Testis (tissue), 5 donors: ENCODE measurements at places on chromosomes 1 and 21.

DNA sequence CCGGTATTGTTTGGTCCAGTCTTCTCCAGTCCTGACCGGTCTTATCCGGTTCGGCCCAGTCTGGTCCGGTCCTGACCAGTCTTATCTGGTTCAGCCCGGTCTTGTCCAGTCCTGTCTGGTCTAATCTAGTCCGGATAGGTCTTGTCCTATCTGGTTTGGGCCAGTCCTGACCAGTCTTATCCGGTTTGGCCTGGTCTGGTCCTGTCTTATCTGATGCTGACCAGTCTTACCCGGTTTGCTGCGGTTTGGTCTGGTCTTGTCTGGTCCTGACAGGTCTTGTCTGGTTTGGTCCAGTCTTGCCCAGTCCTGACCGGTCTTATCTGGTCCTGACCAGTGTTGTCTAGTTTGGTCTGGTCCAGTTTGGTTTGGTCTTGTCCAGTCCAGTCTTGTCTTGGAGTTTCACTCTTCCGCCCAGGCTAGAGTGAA lies 30.1 kb downstream of the DHX9 start:
- peak; percentile 28 for DNase-seq

GRCh38 chr1:163970699-163971098 lies 588.3 kb upstream of the PBX1 start:
- DNase-seq, result no peak

DNA sequence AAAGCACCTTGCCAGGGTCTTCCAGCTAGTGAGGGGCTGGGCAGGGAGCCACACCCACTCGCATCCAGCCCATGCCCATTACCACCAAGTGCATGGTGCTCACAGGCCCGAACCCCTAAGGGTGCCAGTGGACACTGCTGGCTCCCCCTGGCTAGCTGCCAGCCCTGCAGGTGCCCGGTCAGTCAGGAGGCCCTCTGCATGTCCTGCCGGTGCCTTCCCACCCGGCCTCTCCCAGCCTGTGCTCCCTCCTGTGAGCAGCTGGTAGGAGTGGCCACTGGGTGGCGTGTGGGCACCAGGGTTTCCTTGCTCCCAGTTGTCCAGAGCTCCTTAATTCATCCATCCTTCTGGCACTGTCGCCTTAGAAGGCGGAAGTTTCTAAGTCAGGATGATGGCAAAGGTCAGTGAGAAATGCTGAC lies 33.4 kb downstream of the QSOX1 start:
- peak; percentile 60 for DNase-seq

DNA sequence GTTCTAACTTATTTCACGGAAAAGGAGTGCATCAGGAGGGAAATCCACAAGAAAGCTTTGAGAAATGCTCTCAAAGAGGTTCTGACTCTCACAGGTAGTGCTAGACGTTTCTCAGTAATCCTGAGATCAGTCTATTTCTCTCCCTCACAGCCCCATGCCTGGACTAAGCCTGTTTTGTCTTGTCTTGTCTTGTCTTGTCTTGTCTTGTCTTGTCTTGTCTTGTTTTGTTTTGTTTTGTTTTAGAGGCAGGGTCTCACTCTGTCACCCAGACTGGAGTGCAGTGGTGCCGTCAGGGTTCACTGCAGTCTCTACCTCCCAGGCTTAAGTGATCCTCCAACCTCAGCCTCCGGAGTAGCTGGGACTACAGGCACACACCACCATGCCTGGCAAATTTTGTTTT lies 133.3 kb upstream of the SGIP1 start:
- DNase-seq, result no peak

- no peak for DNase-seq
Observed at GRCh38 chr1:24551290-24551959, 4.5 kb upstream of the NCMAP start.

DNA sequence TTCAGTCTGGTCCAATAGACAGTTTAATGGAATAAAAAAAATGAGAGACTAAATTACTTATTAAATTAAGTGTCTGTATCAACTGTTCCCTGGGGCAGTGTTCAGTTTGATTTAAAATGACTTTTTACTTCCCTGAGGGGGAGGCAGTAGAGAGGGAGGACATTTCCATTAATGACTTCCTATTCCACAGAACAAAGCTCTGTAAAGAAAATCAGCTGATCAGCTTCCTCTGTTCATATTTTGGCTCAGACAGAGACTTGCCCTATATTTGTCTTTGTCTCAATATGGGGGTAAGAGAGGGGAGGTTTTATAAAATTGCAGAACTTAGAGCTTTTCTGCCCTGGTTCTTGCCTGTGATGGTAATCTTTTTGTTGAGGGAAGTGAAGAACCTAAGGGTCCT lies 8.4 kb downstream of the CFAP126 start:
- DNase-seq, result no peak

DNA sequence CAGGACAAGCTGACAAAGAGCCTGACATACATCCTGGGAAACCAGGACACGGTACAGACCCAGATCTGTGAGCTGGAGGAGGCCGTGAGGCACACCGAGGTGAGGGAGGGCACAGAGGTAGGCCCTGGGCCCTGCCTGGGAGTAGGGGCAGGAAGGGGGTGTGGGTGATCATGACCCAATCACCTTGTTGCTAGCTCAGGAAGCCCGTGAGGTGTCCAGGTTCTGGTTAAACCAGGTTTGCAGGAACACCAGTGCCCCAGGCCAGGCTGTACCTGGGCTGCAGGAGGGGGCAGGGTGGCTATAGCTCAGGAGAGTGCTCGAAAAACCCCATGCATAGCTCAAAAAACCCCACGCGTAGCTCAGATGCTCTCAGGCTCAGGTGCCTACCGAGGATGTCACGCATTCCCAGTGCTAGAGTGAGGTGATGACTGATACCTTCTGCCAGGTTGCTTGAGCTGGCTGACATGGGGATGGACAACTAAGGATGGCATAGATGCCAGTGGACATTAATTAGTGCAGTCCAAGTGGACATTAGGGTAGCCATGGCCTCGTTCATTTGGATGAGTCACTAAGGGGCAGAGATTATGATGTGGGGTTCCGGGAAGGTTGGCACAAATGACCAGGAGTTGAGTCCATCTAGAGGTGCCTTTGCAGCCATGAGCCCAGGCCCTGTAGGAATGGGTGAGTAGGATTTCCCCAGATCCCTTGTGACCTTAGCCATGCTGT lies 3.7 kb downstream of the TRIM46 start:
- DNase-seq, result no peak

GRCh38 chr21:33199516-33200217 lies 30.1 kb upstream of the IFNAR2 start:
- peak; percentile 93 for DNase-seq

DNA sequence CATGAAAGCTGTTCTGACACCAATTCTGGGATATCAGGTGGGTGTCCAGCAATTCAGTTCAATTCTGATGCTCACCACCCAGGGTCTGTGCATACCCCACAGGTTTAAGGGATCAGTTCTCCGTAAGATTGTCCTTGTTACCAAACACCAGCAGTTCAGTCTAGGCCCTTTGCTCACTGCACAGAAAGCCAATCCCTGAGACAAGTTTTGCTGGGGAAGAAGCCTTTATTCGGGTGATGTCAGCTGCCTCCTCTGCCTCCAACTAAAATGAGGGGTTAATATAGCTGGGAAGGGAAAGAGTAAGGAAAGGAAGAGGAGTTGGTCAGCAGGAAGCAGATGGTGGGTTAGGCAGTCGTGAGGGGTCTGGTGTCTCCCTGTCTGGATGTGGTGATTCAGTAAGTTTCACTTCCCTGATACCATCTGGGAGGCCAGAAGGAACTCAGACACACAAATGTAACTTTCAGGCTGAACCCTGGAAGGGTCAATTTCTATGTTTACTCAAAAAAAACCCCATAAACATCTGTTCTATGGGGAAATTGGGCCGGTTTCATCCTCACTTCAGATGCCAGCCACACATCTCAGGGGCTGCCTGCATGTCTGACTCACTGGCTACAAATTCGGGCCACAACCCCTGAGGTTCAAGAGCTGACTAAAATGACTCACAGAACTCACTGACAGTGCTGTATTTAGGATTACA lies 83.3 kb upstream of the PGBD5 start:
- DNase-seq, result no peak

DNA sequence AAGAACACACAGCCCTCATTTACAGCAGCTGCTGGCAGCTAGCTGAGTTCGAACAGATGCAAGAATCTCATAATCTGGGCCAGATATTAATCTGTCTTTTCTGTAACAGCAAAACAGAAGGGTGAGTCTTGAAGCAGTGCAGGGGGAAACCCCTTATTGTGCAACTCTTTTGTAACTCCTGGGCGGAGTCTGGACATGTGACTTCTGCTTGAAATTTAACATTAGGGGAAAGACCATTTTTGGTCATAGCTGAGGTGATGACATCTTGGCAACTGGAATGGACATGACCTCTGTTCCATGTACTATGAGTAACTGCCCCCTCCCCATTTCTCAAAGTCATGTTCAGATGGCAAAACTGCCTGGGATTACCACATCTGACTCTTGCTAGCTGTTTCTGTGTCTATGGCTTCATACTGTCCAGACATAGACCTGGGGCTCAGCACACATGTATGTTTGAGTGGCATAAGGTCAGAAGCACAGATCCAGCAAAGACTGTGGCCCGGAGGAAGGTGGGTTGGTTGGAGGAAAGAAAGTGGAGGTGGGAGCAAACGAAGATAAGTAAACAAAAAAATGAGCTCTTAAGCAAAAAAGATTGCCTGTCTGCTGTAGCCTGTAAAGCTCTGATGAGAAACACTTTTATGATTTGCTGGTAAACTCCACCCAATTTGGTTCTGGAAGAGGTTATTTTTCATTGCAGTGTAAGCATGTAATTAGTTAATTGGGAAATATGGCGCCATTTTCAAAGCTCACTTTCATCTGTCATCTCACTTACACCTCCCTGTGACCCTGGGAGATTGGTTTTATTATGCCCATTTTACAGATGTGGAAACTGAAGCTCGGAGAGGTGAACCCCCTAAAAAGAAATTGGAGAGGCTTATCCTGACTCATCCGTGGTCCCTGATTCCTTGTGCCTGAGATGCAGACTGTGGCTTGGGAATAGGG lies 26.1 kb downstream of the ETS2 start:
- peak; percentile 67 for DNase-seq

DNA sequence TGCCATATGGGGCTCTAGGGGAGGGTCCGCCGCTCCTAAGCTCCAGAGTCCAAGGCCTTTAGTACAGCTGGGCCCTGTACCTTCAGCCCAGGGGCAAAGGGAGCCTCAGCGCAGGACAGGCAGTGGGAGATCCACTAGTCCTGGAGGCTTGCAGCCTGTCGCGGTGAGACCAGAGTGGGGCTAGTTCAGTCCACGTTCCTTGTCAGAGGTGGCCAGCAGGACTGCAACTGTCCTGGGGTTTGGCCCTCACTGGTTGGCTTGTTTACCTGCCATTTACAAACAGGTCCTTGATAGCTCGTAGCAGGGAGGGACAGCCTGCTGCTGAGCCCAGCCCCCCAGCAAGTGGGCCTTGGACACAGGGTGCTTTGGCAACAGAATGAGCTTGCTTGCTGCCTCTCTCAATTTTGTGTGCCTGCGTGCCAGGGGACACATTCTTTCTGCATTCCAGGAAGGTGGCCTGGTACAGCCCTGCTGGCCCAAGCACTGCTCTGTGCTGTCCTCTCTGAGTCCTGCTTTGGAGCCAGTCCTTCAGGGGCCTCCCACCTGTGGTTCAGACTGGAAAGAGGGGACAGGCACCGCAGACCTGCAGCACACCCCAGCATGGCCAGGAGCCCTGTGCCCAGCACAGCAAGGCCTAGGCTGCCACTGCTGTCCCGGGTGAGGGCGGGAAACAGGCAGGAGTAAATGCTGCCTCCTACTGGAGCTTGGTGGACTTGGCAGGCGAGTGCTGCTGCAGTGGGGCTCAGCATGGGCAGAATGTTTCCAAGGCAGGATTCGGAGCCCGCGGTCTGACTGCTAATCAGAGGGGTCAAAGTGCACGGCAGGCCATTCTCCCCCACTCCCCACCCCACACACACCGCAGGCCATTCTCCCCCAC lies 15.2 kb downstream of the H6PD start:
- peak; percentile 73 for DNase-seq

DNA sequence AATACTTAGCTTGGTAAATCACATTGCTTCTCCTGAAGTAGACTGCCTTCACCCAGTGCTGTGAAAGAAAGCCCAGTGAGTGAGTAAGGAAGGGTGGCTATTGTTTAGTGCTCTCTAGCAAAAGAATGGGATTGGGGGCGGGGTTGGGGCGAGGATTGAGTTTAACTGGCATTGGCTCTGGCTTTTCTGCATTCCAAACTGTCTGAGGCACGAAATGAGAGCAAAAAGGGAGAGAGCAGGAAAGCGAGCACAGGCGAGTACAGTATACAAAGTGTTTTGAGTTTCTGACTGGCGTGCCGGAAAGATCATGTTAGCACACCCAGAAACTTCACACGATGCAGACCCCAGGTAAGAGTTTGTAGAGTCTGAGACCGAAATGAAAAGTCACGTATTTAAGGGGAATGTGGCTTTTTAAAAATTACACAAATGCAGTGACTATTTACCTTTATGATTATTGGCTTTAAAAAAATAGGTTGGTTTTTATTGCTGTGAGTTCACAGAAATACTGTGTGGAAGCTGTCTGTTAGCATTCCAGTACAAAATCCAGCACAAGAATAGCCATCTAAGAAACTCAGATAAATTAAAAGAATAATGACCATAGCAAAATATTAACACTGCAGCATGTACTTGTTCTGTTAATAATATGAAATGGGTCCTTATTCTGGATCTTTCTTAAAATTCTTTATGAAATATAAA lies 155.4 kb downstream of the CLEC20A start:
- no peak for DNase-seq

- DNase-seq, result no peak
Observed at GRCh38 chr1:17348593-17349234, 23.3 kb upstream of the PADI6 start.
